KG1 (cell line): ENCODE measurements at places on chromosomes 4 and X.

- DNase-seq = no peak
Observed at GRCh38 chrX:3806630-3807029, 93.2 kb upstream of the PRKX start.

DNA sequence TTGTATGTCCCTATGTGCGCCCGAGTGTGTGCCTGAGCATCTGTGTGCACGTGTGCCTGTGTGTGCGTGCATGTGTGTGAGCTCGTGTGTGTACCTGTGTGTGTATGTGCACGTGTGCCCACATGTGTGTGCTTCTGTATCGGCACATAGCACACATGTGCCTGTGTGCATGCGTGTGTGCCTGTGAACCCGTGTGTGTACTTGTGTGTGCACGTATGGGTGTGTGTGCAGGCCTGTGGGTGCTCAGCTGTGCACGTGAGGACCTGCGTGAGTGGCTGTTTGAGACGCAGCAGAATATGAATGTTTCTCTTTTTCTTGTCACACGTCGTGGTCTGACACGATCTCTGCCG is 4.3 kb downstream of the AKAP17A start:
- DNase-seq = no peak

DNA sequence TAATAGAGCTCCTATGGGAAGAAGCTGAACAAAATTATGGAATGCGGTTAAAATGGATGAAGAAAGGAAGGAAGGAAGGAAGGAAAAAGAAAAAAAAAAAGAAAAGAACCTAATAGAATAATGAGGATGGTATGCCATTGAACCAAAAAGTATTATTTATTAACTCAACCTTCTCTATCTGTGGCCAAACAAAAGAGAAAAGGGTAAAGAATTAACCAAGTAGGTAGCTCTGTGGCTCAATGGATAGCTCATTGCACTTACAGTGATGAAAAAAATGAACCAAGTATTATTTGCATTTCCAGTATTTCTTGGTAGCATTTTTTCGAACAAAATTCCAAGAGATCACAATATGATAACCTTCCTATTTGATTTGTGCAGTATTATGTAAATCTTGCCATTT is 56.9 kb upstream of the SLC39A8 start:
- DNase-seq = no peak

DNA sequence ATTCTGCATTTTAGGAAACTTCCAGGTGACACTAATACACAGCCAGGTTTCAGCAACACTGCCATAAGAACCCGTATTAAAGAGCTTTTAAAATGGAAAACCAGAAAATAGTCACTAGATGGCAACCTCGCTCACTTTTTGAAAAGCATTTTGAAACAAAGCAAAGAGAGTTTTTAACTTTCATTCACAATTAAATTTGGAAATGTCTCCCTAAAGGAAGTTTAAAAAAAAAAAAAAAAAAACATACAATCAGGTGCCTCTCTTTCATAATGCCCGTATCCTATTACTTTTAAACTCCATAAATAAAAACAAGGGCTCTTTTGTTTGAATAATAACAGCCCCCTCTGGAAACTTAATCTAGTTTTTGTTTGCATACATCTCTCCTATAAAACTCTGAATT is 20.3 kb downstream of the MEPE start:
- peak; percentile 58 for DNase-seq

DNA sequence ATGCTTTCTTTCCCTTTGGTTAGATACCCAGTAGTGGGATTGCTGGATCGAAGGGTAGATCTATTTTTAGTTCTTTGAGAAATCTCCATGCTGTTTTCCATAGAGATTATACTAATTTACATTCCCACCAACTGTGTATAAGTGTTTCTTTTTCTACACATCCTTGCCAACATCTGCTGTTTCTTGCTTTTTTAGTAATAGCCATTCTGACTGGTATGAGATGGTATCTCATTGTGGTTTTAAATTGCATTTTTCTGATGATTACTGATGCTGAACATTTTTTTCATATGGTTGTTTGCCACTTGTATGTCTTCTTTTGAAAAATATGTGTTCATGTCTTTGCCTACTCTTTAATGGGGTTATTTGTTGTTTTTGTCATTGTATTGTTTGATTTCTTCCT is 6.6 kb upstream of the AGA start:
- DNase-seq = no peak

DNA sequence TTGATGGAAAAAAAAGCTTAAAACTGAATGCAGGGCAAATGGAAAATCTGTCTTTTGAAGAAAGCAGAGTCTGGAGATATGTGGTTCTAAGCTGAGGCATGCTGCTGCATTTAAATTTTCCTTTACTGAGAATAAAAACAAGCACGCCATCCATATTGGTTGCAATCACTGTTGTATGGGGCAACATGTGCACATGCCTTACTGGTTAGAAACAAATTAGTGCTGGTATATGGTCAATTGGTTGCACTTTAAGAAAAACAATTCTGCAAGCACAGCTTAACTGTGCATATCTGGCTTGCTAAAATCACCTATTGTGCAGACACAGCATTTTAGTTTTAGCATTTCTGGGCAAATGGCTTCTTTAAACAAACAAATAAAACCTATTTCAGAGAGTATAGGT is 239.1 kb downstream of the NDST4 start:
- DNase-seq = no peak
